ENCODE measurements at places on chromosomes 1 and 21. TPM values are rescaled to one million over a fixed set of nuclear protein-coding genes. Genes with fewer than 3 reads are reported as not detected.

FMO4 gene
- 1.2 TPM for total RNA-seq

SZT2 gene
- 30.7 TPM for total RNA-seq

SLC5A3 gene
- 20.5 TPM for total RNA-seq

SELE gene
- 0.17 TPM for total RNA-seq

THEM5 gene
- total RNA-seq: 0.17 TPM

ANKRD65 gene
- total RNA-seq: 4.2 TPM

RYR2 gene
- total RNA-seq: not detected

CFAP141 gene
- total RNA-seq: not detected

Measured in smooth muscle cell of trachea (primary cell).